ENCODE measurements at places on chromosomes 16 and 17. TPM values are rescaled to one million over a fixed set of nuclear protein-coding genes. Genes with fewer than 3 reads are reported as not detected.

The ABCC12 gene
- not detected for total RNA-seq

- DNase-seq: no peak
Measured at GRCh38 chr17:40345994-40346764, 18.4 kb downstream of the GJD3 start.

DNA sequence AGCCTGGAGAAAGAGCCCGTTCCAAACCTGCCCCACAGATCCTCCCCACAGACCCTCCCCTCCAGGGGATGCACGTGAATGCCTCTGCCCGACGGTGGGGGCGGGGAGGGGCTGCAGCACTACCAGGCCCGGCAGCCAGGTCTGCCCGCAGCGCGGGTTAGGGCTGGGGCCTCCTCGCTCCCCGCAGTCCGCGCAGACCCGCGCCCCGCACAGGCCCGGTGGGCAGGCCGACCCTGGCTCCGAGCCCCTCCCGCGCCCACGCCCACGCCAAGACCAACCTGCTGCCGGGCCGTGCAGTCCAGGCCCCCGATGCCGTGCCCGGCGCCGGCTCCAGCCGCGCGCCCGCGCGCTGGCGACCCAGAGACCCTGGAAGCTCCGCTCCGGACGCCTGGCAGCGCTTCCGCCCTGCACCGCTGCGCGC is at the start of gene RPUSD1:
Gene RPUSD1 (minus strand): TSS at position 404 of the 421 bp plus-strand sequence. CDS start 644 bp downstream, outside the sequence.
- DNase-seq: no peak

The TEKT5 gene
- not detected for total RNA-seq

The NSMCE1 gene
- 36.4 TPM for total RNA-seq

GRCh38 chr17:21235921-21236320 is 17.3 kb downstream of the NATD1 start:
- DNase-seq: no peak

GRCh38 chr17:6358131-6358530 is 76.8 kb downstream of the AIPL1 start:
- no peak for DNase-seq

All from dermis microvascular lymphatic vessel endothelial cell (primary cell).